ENCODE measurements at places on chromosomes 2 and 18.

DNA sequence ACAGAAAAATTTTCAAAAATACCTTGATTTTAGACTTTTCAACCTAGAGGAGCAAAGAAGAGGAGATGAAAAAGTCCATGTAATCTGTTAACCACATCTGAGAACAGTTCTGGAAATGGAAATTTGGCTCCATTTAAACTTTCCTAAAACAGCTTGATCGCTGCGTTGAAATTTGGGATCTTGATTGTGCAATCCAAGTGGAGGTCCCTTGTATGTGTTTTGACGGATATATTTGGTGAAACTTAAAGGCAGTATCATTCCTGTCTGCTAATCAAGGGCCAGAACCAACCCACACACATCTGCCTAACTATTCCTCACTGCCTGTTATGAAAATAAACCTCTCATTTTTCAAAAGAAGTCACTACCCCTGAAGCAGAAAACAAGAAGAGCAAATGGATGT lies 46.6 kb downstream of the SPATS2L start:
- no peak overlapping the region for H3K4me3 ChIP-seq
- H3K27ac ChIP-seq = no peak overlapping the region
- DNase-seq = no peak
- no peaks in the 10 kb centered on the region for H3K36me3 ChIP-seq
- H3K4me1 ChIP-seq = no peaks in the 10 kb centered on the region
- peaks cover 8% of the 10 kb centered on the region for H3K27me3 ChIP-seq

DNA sequence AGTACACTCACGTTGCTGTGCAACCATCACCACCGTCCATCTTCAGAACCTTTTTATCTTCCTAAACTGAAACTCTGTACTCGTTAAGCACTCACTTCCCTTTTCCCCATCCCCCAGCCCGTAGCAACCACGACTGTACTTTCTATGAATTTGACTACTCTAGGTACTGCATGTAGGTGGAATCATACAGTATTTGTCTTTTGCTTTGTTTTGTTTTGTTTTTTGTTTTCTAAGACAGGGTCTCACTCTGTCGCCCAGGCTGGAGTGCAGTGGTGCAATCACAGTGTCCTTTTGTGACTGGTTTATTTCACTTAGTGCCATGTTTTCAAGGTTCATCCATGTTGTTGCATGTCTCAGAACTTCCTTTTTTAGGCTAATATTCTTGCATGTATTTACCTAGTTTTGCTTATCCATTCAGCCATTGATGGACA lies 7.0 kb upstream of the TYMS start:
- peaks cover 6% of the 10 kb centered on the region for H3K4me1 ChIP-seq
- H3K4me3 ChIP-seq = peak overlapping the region; percentile 1
- H3K27me3 ChIP-seq = peaks cover 4% of the 10 kb centered on the region
- H3K36me3 ChIP-seq = no peaks in the 10 kb centered on the region
- H3K27ac ChIP-seq = no peak overlapping the region
- no peak for DNase-seq

DNA sequence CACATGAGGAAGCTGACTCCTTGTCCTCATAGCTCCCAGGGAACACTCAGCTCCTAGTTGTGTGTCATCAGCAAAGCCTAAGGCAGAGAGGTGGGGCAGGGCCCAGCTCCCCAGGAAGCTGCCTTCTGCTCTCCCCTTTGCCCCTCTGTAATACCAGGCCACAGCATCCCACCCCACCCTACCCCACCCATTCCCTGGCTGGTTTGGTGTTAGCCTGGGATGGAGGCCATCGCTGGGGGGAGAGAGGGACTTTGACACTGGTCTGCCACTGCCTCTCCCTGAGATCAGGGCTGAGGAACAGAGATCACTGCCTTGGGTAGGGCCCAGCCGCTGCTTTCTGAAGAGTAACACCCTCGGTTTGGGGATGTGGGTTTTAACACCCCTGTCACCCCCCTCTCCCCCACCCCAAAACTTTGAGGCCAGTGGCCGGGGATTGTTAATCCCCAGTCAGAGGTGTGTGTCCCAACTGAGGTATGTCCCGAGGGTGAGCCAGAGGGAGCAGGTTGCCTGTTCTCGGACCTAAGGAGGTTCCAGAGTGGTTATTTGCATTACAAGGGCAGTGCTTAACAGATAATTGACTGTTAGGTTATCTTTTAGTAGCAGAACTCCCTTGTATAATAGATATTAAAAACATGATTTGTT lies 41.4 kb downstream of the TET3 start:
- H3K27me3 ChIP-seq = no peaks in the 10 kb centered on the region
- H3K27ac ChIP-seq = peak overlapping the region; percentile 66
- DNase-seq = no peak
- H3K4me1 ChIP-seq = peaks cover 35% of the 10 kb centered on the region
- peak overlapping the region; percentile 11 for H3K4me3 ChIP-seq

DNA sequence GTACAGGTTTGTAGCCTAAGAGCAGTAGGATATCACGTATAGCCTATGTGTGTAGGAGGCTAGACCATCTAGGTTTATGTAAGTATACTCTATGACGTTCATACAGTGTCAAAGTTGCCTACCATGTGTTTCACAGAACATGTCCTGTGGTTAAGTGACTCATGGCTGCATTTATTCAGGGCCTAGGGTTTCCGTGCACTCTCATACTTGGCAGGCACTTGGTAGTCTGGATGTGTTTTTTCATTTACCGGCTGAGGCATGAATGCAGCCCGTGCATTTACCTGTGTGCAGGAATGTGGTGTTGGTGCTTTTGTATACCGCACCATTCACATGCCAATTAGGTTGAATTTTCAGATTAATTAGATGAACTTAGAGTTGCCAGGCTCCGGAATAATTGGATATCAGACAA lies 43.4 kb downstream of the MYL12B start:
- peaks cover 5% of the 10 kb centered on the region for H3K27me3 ChIP-seq
- H3K36me3 ChIP-seq = no peaks in the 10 kb centered on the region
- DNase-seq = no peak
- no peak overlapping the region for H3K27ac ChIP-seq
- no peaks in the 10 kb centered on the region for H3K4me1 ChIP-seq

- no peaks in the 10 kb centered on the region for H3K36me3 ChIP-seq
- no peaks in the 10 kb centered on the region for H3K4me1 ChIP-seq
- H3K27me3 ChIP-seq = no peaks in the 10 kb centered on the region
- H3K4me3 ChIP-seq = no peak overlapping the region
- no peak for DNase-seq
These were observed 2115.5 kb upstream of the CELF4 start for GRCh38 chr18:39681061-39681460.

DNA sequence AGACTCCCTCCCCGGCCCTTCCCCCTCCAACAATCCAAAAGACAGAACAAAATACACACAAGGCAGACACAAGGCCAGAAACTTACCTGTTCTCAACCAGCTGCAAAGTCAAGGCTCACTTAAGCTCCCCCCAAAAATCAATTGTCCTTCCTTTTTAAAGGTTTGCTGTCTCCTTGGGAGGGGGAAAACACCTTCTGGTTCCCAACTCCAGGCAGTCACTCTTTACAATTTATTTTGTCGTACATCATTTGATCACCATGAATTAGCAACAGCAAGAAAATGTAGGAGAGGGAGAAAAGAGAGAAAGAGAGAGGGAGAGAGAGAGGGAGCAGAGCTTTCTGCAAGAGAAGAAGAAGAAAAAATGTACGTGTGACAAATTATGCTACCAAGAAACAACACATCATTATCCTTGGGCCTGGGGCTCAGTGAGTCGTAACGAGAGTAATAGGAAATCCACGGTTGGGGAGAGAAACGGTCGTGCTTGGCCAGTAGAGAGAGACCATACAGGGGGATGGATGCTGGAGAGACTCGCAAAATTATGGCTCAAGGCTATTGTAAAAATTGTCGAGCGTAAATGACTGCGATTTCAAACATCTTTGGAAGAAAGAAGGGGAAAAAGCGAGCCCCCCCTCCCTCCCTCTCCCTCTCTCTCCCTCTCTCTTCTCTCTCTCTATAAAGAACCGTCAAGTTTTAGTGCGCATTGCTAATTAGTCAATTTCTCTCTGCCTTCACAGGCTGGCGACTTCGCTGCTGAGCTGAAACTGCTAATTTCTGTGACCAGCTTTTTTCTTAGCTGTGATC lies at the start of gene KLHL14:
TSS of gene KLHL14 (minus strand) at position 443 of the 801 bp plus-strand sequence. CDS start 2,432 bp downstream, outside the sequence.
- no peak for DNase-seq
- peak within 1 kb of the TSS; percentile 87 for H3K27ac ChIP-seq
- no peaks in the 10 kb centered on the region for H3K27me3 ChIP-seq

DNA sequence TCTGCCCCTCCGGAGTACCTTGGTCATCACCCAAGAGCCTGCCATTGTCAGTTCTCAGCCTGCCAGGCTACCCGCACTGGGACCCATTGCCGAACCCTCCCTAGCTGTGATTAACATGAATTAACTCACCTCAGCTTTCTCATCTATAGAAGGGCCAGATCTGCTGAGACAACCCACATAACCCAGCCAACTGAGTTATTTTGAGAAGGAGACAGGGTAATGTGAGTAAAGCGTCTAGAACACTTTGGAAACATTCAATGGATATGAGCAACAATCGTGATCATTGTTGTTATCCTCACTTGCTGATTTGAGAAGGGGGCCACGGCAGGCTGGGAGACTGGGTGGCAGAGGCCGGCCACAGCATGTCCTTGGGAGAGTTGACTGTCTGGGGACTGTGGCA lies 196.8 kb downstream of the GLI2 start:
- H3K4me1 ChIP-seq = peaks cover 2% of the 10 kb centered on the region
- no peak overlapping the region for H3K4me3 ChIP-seq
- peaks cover 9% of the 10 kb centered on the region for H3K27me3 ChIP-seq

DNA sequence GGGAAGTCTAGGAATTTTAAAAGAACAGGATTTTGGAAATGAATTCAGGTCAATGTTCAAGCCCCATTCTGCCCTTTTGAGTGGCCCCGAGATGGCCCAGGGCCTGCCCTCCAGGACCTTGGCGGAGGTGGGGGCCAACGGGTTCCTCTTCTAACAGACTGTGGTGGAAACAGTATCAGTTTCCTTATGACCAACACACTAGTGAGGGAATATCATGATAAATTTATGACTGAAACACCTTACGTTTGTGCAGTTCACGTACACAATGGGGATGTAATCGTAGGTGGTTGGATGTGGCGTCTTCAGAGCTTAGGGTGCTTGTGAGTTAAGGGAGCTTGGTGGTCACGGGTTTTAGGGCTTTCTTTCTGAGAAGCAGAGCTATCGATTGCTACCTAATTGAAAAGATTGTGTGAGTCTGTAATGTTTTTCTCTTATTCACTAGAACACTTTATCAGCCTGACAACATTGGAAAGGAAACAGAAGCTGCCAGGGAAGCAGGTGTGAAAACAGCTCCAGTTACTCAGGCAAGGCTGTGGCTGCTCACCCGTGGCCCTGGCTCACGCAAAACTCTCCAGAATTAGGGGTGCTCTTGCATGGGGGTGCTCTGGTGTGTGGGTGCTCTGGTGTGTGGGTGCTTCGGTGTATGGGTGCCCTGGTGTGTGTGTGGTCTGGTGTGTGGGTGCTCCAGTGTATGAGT lies 165.3 kb downstream of the SNTG2 start:
- no peak overlapping the region for H3K4me3 ChIP-seq
- H3K27ac ChIP-seq = no peak overlapping the region
- peaks cover 2% of the 10 kb centered on the region for H3K36me3 ChIP-seq
- DNase-seq = no peak
- H3K4me1 ChIP-seq = no peaks in the 10 kb centered on the region
- peaks cover 4% of the 10 kb centered on the region for H3K27me3 ChIP-seq

GRCh38 chr2:70728128-70728527 lies 39.9 kb downstream of the ADD2 start:
- no peaks in the 10 kb centered on the region for H3K27me3 ChIP-seq
- no peak for DNase-seq
- H3K4me3 ChIP-seq = no peak overlapping the region
- H3K36me3 ChIP-seq = peaks cover 2% of the 10 kb centered on the region

GRCh38 chr2:187126247-187127005 lies 277.5 kb upstream of the ZSWIM2 start:
- H3K36me3 ChIP-seq = no peaks in the 10 kb centered on the region
- no peaks in the 10 kb centered on the region for H3K27me3 ChIP-seq
- DNase-seq = no peak
- H3K4me3 ChIP-seq = no peak overlapping the region
- H3K4me1 ChIP-seq = no peaks in the 10 kb centered on the region

DNA sequence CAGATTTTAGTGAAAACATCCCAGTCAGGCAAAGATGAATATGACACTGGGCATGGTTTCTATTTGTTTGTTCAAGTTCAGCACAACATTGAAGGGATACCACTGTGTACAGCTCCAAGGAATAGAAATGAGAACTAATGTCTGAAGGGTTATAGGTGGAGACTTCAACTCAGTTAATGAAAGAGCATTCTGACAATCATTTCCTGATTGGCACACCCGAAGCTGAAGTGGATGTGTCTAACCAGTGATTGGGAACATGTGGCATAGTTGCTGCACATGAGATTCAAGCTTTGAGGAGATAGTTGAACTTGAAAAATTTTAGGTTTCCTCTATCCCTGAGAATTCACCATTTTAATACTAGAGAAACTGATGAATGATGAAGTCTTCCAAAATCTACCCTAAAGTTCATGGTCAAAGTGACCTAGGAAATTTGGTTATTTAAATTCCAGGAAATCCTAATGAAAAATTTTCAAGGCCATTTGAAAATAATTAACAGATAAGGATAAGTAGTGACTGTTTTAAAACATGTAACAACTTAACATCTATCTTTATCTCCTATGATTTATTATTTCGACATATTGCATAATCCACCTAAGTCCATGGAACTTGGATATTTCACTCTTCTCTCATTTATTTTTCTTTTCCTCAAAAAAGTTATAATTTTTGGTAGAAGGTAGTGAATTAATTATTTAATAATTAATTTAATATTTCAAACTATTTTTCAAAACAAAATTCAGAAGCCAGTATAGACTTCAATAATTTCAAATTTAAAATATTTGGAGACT lies 38.0 kb downstream of the SLC9A4 start:
- H3K27ac ChIP-seq = no peak overlapping the region
- H3K4me1 ChIP-seq = peaks cover 9% of the 10 kb centered on the region
- H3K36me3 ChIP-seq = no peaks in the 10 kb centered on the region
- peaks cover 10% of the 10 kb centered on the region for H3K27me3 ChIP-seq
- no peak overlapping the region for H3K4me3 ChIP-seq

DNA sequence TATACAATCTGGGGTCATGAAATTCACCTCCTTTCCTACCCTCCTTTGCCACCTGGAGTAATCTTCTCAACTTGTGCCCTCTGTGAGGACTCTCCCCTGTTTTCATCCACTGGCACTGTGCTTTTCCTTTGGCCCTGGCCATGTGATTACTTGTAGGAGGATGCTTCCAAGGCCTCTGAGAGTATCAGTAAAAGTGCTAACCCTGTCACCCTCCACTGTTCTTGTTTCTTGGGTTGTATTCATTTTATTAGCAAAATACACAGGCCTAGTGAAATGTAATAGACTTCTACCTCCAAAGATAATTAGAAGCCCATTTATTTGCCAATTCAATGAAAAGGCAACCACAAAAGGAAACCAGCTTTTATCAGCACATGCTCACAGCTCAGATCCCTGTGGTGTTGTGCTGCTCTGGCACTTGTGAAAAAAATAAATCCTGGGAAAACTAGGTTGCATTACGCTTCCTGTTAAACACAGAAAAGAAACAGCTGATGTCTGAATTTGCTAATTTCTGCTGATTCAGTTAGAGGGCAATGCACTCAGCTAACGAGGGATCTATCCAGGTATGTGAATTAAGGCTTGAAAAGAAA lies 357.5 kb upstream of the ETAA1 start:
- DNase-seq = no peak
- H3K4me1 ChIP-seq = no peaks in the 10 kb centered on the region
- H3K36me3 ChIP-seq = no peaks in the 10 kb centered on the region
- no peaks in the 10 kb centered on the region for H3K27me3 ChIP-seq
